ENCODE measurements at places on chromosomes 5 and 9.

DNA sequence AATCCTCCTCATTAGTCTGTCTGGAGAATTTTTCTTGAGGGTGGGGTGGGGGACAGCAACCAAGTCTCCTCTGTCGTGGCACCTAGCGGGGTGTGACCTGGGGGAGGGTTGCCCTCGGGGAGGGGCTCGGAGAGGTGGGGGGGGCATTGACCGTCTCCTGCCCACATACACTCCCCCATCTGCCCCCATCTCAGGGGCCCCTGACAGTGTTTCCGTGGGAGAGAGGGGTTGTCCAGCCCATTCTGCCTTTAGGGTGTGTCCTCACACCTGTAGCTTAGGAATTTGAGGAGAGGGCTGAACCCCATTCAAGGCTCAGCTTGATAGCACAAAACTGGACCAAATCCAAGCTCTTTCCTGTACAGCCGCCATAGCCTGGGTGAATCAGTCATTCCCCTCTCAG is 5.9 kb upstream of the CXXC5 start:
- no peak for DNase-seq

DNA sequence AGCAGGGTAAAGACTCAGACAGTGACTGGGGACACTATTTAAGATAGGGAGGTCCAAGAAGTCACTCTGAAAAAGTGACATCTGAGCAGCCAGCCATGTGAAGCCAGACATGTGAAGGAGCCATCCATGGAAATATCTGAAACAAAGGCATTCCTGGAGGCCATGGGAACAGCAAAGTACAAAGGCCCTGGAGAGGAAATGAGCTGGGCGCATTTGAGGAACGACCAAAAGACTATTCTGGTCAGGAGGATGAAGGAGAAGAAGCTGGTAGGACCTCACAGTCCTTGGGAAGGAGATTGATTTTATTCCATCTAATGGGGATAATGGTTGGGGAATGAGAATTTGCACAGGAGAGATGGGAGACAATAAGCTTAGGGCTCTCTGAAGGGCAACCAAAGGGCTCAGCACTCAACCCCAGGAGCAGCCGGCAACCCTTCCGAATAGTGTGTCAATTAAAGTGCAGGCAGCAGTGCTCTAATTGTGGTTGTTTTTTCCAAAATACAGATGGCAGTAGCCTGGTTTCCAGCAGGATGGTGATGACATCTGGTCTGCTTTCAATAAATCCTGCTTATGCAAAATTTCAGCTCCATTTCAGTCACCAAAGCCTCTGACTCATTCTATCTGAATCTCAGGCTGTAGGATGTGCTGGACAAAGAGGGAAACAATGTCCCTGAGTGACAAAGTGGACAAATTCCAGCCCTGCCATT is 26.7 kb downstream of the FOXI1 start:
- DNase-seq: no peak

- DNase-seq: no peak
Observed at GRCh38 chr9:127132375-127132774, 9.9 kb upstream of the ANGPTL2 start.

DNA sequence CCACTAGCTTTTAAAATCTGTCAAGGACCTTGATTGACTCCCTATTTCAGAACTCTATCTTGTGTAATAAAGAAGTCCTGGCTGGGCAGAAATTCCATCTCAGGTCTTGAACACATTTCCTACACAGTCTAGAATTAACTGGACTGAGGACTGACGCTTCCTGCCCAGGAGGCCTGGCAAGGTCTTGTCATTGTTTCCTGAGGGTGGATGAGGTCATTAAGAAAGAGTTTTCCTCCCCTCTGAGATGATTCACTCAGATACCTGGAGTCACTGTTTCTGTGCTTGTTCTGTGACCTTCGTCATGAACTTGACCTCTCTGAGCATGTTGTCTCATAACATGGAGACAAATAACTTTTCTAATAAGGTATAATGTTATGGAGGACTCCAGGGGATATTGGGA is 10.0 kb downstream of the MTAP start:
- no peak for DNase-seq

DNA sequence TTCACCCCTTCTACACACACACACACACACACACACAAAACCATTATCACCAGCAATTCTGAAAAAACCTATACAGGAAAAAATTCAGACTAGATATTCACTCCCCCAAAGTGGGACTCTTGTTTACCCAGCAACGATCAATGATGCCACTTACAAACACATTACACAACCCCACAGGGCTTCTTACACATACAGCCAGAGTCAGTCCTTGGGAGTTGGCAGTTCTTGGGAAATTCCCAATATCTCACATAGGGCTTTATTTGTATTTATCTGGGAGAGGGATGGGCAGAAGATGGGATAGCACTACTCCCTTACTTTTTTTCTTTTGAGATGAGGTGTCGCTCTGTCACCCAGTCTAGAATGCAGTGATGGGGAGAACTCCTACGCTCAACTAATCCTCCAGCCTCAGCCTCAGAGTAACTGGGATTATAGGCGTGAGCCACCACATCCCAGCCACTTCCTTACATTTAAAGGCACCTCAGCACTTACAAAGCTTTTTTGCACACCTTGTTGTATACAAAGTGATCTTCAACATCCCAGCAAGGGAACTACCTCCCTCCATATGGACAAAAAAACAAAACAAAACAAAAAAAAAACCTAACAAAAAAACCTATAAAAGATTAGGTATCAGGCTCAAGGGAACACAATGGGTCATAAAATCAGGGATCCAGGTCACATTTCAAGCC is 168.4 kb downstream of the TSSK1B start:
- no peak for DNase-seq

GRCh38 chr5:119009131-119009530 is 20.8 kb upstream of the DTWD2 start:
- DNase-seq: no peak

DNA sequence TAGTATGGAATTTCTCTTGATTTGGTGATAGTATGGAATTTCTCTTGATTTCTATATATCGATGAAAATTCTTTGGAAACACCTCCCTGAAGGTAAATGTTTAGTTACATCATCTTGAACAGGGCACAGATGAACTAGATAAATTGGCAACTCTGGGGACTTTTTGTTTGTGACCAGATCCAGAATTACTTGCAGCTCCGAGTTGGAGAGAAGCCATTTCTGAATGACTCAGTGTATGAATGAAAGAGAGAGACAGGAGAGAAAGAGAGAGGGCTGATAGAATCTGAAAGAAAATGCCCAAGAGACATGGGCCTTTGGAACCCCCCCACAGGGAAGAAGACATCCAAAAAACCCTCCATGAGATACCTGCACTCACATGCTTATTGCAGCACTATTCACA is 14.1 kb downstream of the TNFSF15 start:
- DNase-seq: no peak

GRCh38 chr5:99765011-99765410 is 770.2 kb upstream of the FAM174A start:
- no peak for DNase-seq

- DNase-seq: no peak
Observed at GRCh38 chr5:168464214-168464613, 22.1 kb upstream of the RARS1 start.

- no peak for DNase-seq
Observed at GRCh38 chr5:170111088-170111785, 5.5 kb downstream of the FOXI1 start.

GRCh38 chr5:145912019-145912418 is 24.4 kb upstream of the SH3RF2 start:
- DNase-seq: no peak

GRCh38 chr5:43773478-43773844 is 170.5 kb downstream of the NNT start:
- no peak for DNase-seq

DNA sequence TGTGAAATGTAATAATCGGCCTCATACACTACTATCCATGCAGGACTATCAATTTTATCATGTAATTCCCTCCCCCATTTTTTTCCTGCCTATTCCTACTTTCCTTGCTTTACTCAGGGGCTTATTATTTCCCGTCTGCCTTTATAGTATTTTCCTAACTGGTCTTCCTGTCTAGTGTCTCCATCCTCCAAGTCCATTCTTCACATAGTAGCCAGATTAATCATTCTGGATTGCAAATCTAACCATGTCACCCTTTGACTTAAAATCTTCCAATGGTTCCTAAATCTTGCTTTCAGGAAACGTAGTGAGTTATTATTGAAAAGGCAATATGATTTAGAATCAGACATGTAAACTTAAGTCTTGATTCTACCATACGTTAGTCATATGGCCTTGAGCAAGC is 307.4 kb upstream of the HAPLN1 start:
- DNase-seq: no peak

DNA sequence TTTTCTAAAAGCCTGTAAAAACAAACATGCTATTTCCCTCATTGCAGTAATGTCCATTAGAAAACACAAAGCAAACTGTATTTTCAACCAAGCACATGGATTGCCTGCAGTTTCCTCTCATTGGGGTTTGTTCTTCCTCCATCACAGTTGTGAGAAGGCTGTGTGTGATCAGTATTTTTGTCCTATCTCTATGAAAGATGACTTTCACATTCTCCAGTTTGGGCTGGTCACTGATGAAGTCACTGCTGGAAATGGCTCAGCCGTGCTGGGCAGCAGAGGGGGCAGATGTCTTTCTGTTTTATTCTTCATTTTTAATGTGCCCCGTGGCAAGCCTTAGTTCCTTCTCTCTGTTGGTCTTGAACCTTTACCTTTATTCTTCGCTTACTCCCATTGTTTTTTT is 288.9 kb upstream of the MPDZ start:
- DNase-seq: peak; percentile 9

- DNase-seq: no peak
Observed at GRCh38 chr5:57225553-57225952, 51.7 kb downstream of the GPBP1 start.

DNA sequence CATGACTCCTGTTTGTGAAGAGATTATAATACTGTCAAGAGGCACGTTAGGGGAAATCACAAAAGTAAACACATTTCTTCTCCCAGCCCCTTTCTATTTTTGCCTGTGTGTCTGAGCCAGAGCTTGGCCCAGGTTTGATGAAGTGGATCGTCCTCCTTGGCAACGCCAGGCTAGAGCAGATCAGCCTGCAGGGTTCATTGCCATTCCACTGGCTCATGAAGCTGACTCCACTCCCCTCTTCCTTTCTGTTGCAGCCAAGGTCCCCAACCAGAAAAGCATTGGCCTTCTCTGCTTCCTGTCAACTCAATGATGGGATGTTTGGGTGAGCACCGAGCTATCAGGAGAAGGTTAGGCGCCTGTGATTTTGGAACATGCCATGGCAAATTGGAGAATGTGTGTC is 3.3 kb downstream of the ADRB2 start:
- no peak for DNase-seq

DNA sequence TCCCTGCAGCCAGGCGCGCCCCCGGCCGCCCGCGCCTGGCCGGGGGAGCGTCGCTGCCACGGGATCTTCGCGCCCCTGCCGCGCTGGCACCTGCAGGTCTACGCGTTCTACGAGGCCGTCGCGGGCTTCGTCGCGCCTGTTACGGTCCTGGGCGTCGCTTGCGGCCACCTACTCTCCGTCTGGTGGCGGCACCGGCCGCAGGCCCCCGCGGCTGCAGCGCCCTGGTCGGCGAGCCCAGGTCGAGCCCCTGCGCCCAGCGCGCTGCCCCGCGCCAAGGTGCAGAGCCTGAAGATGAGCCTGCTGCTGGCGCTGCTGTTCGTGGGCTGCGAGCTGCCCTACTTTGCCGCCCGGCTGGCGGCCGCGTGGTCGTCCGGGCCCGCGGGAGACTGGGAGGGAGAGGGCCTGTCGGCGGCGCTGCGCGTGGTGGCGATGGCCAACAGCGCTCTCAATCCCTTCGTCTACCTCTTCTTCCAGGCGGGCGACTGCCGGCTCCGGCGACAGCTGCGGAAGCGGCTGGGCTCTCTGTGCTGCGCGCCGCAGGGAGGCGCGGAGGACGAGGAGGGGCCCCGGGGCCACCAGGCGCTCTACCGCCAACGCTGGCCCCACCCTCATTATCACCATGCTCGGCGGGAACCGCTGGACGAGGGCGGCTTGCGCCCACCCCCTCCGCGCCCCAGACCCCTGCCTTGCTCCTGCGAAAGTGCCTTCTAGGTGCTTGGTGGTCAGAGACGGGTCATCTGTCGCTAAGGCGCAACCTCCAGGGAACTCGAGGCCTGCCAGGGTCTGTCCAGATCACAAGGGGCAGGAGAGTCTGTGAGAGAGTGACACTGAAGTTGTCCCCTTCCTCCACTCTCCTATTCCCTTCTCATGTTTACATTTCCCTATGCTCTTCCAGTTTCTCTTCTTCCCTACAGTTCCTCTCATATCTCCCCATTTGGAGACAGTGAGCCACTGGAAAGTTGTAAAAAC is 1.3 kb downstream of the GPR150 start:
- DNase-seq: peak; percentile 29

DNA sequence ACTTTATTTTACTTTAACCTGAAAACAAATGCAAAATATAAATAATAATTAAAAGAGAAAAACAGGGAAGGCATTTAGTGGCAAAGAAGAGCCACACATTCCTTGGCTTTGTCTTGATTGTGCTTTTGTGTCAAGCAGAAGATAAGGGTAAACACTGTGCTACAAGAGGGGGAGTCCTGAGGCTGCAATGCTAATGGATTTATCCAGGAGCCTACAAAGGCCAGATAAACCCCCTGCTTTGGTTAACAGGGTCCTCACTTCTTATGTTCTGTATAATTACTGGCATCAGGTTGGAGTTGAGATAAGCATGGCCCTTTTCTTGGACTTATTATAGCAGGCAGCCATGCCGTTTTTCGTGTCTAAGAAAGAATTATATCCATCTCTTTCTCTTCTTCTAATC is 302.8 kb downstream of the EFNA5 start:
- DNase-seq: no peak

- DNase-seq: no peak
Observed at GRCh38 chr5:42924686-42925085, 113.0 kb upstream of the SELENOP start.

- DNase-seq: no peak
Observed at GRCh38 chr5:103456476-103456875, 106.1 kb downstream of the NUDT12 start.

DNA sequence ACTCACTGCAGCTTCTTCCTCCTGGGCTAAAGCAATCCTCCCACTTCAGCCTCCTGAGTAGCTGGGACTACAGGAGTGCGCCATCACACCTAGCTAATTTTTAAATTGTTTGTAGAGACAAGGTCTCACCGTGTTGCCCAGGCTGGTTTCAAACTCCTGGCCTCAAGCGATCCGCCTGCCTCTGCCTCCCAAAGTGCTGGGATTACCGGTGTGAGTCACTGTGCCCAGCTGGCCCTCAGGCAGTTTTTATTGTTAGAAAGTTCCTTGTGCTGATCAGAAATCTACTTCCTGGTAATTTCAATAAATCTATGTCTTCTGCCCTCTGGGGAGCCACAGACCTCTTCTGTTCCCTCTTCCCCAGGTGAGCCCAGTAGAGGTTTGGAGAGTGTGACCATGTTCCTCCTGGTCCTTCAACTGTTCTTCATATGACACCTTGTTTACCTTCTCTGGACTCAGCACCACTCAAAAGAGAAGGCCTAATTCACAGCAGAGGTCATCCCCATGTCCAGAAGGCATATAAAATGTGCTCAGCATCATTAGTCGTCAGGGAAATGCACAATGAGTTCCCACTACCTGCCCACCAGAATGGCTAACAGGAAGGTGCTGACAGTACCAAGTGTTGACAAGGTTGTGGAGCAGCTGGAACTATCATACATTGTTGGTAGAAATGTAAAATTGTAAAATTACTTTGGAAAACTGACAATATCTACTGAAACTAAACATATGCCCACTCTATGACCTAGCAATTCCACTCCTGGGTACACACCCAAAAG is 10.4 kb downstream of the TMOD1 start:
- no peak for DNase-seq
